ENCODE measurements at places on chromosomes 16 and 17. TPM values are rescaled to one million over a fixed set of nuclear protein-coding genes. Genes with fewer than 3 reads are reported as not detected.

DNA sequence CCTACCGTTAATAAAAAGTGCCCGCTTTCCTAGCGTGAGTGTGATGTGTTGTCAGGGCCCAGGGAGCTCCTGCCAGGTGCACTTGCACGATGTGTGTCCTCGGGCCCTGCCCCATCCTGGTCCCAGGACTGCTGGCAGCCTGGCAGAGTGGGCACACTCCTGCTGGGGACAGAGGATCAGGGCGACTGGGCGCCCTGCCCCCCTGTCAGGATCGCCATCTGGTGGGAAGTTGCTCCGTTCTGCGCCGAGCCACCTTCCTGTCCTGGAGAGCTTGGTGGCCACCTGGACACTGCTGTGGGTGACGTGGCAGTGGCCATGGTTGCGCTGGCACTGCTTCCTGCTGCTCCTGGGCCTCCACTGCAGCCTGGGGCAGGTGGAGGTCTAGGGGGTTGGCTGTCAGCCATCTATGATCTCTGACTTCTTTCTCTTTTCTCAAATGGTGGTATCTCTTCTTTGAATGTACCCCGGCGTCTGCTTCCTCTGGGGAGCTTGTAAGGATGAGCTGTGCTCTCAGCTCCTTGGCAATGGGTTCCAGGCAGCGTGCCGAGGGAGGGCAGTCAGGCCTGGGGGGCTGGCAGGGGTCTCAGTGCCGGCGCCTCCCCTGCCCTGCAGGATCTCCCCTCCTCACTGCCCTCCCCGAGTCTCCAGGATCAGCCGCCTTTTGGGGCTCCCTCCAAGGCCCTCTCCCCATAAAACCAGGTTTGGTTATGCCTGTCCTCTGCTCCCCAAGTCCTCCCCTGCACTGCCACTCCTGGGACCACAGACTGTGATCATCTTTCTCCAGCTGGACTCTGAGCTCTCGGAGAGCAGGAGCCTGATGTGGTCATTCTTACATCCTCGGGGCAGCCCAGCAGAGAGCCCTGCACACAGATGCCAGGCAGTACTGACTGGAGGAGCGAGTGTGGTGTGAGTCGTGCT, 76.9 kb downstream of the AMFR start:
- DNase-seq = no peak

- DNase-seq = no peak
These were observed 4.7 kb upstream of the KAT7 start for GRCh38 chr17:49783791-49784190.

DNA sequence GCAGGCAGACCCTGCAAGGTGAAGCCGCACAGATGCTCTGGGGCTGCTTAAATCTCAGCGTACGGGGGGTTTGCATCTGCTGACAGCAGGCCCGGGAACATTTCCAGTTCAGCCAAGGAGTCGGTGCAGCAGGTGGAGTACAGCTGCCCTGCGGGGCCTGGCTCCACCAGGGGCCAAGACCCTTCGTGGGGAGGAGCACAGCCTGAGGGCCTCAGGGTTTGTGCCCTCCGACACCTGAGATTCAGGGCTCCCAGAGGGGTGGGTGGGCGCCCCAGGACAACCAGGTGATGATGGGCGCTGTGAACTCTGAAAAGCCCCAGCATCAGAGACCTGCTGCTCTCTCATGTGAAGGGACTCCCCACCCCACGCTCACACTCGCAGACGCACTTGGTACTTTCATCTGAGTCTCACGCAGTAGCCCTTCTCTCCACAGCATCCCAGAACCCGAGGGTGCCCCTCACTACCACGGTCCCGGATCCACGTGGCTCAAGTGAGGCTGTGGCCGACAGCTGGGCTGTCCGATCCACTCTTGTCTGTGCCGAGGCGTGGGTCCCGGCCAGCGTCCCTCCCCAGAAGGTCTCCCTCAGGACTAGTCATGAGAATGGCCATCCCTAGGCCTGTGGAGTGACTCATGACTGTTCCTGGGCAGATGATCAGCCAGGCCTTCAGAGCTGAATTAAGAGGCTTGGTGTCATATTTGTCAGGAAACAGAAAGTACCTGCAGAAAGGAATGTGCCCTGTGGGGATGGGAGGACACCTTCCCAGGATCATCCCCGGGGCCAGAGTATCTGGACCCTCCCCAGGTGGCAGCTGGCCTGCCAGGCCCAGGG, 29.6 kb downstream of the ACSF3 start:
- DNase-seq = no peak

Gene POLR3K
- 13.5 TPM for total RNA-seq

Gene MYO15B
- 9.9 TPM for total RNA-seq

Data from H7 (cell line).